Sigmoid colon (tissue), 7 donors: ENCODE measurements at places on chromosomes 4 and X.

DNA sequence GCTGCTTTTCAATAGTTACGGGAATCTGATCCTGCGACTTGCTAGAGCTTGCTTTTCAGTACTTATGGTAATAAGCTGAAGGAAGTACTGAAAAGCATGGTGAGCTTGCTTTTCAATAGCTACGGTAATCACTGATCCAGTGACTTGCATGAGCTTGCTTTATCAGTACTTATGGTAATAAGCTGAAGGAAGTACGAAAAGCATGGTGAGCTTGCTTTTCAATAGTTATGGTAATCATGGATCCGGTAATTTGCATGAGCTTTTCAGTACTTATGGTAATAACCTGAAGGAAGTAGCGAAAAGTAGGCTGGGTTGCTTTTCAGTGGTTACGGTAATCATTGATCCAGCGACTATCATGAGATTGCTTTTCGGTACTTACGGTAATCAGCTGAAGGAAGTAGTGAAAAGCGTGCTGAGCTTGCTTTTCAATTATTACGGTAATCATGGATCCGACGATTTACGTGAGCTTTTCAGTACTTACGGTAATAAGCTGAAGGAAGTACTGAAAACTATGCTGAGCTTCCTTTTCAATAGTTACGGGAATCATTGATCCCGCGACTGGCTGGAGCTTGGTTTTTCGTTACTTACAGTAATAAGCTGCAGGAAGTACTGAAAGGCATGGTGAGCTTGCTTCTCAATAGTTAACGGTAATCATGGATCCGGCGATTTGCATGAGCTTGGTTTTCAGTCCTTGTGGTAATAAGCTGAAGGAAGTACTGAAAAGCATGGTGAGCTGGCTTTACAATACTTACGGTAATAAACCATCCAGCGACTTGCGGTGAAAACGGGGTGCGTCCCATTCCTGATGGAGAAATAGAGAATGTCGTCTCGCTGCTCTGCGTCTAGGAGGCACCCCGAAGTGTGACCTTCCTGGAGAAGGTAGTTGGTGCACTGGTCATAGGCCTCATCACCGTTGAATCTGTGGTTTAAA, 6.5 kb downstream of the CRLF2 start:
- peak; percentile 13 for DNase-seq

- no peak for DNase-seq
These were observed 10.2 kb upstream of the SFRP2 start for GRCh38 chr4:153798901-153799693.

DNA sequence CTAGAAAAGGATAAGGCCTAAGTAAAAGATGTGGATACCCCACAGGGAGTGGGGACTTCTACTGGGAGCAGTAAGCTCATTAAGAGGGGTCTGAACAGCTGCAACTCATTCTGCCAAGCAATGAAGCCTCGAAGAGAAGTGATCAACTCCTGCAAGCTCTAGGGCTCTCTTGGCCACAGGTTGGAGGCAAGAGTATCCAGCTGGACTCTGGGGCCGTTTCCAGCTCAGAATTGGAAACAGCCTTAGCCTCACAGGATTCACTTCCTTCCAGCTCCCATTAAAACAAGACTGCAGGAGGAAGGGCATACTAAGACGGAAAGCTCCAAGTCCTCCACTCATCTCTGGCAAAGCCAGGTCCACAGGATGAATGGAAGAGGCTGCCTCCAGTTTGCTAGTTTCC, 126.3 kb downstream of the ATG4A start:
- DNase-seq: no peak

- DNase-seq: no peak
These were observed 3.4 kb downstream of the UGT2A1 start for GRCh38 chr4:69649629-69650028.

DNA sequence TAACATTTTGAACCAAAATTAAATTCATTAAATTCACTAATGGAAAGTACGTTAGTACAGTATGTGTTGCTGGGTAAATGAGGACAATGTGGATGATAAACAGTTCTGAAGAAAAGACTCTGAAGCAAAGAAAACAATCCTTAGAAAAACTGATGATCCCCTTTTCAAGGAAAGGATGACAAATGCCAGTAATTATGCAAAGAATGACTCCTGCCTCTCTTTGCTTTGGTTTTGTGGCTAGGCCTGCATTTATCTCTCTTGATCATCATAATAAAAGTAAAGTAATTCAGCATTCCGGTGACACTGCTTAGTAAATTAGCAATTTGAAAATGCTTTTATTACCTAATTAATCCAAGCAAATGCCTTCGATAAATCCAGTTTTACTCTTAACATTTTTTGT, 652.2 kb upstream of the DIPK2B start:
- no peak for DNase-seq

DNA sequence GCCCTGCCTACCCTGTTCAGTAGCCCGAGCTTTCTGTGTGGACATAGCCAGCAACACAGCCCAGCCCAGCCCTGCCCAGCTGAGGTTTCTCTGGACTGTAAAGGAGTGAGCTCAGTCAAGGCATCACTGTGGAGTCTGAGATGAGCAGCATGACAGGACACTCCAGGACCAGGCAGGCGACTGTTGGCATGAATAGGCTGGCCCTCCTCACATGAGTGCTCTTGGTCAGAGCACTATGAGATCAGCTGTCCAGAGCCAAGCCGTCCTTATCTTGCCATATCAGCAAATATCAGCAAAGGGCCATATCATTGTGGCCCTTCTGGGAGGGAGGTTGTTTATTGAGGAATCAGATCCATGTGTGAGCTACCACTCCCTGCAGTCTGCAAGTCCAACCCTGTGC, 30.9 kb downstream of the REELD1 start:
- DNase-seq: no peak

DNA sequence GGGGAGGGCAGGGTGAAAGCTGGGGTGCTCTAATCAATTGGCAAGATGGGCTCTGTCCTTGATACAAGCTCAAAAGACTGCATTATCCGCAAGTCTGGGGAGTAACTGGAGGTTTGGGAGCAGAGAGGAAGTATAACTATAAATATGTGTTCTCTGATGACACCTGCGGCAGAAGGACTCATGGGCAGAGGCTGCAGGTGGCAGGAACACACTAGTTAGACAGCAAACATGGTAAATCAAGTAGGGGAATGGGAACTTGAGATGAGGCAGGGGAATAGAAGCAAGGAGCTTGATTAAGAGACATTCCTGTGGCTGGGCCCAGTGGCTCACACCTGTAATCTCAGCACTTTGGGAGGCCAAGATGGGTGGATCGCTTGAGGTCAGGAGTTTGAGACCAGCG, 30.3 kb downstream of the SH3KBP1 start:
- no peak for DNase-seq

- DNase-seq: no peak
These were observed 30.5 kb upstream of the NSG1 start for GRCh38 chr4:4356106-4357041.

GRCh38 chr4:81512001-81512756, 40.5 kb upstream of the RASGEF1B start:
- DNase-seq: no peak

DNA sequence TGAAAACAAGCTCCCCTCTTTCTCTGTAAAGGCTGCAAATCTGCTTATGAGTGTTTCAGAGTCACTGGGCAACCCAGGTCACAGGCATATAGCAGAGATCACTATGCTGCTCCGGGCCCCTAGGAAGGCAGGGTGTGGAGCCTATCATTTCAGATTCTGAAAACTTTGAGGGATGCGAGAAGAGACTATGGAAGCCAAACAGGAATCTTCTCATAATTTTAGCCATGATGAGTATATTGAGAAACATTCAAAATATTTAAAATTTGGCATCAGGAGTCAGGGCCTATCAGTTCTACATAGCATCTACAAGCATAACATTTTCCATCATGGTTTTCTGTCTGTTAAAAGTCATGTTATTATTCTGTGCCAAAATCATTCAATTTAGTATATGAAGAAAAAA, 61.7 kb upstream of the ATXN3L start:
- no peak for DNase-seq

DNA sequence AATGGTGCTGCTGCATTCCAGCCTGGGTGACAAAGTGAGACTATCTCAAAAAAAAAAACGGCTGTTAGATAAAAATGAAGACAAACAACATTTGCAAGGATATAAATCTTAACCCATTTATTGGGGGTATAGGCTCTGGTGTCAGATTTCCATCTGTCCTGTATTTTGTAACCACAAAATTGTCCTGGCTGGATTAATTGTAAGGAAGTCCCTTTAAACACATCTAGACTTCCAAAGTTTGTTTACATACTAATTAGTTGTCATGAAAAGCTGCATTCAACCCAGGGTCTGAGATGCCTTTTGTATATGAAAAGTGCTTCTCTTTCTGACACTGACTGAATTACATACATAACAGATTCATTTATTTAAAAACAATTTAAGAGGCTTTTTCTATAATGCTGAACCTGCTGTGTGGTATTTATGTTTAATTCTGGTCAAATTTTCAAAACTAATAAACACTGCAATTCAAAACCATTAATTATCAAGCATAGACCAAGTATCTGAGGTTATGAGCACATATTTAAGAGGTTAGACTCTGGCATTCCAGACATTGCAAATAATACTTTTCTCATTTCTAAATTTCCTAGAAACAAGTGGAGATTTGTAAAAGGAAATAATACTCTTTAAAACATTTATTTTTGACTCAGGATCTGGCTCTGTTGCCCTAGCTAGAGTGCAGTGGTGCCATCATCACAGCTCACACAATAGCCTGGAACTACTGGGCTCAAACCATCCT, 17.5 kb upstream of the UGDH start:
- DNase-seq: no peak

- DNase-seq: peak; percentile 73
These were observed 1.1 kb downstream of the RNF150 start for GRCh38 chr4:141132072-141132708.

DNA sequence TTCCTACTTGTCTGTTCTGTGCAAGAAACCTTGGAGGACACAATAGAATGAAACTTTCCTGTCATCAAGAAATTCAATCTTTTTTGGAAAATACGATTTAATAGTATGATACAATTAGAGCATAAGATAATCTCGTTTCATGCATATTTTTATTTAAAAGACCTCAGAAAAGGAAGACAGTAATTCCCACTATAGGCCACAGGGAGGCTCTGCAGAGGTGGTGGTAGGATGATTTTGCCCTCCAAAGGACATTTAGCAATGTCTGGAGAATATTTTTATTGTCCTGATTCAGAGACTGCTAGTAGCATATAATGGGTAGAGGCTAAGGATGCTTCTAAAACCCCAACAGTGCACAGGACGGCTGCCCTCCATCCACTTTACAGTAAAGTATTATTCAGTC, 68.7 kb downstream of the PAK3 start:
- DNase-seq: no peak

DNA sequence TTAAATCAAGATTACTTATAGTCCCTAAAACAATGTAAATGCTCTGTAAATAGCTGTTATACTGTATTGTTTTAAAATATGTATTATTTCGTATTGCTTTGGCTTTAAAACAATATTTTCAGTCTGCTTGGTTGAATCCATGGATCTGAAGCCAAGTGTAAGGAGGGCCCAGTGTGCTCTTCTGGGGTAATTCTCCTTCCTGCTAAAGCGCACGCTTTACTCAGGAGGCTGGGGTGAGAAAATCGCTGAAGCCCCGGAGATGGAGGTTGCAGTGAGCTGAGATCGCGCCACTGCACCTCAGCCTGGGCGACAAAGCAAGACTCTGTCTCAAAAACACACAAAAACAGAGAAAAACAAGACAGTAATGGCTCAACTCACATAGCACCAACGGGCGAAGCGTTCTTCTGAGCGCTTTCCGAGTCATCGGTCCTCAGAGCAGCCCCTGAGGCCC, 391 bp upstream of the IDUA start:
- no peak for DNase-seq

DNA sequence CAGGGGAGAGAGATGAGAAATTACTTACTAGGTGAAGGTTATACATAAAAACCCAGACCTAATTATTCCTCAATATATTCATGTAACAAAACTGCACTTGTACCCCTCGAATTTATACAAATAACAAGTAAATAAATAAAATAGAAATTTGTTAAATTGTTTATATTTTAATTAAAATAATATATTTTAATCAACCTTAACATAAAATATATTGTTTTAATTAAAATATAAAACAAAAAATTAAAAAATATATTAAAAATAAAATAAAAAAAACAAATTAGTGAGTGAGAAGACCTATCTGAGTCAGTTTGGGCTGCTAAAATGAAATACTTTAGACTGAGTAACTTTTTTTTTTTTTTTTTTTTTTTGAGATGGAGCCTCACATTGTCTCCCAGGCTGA, 87.4 kb upstream of the PCDH7 start:
- no peak for DNase-seq

- peak; percentile 35 for DNase-seq
These were observed 68.6 kb downstream of the RGS12 start for GRCh38 chr4:3361406-3361805.

GRCh38 chrX:6885909-6886308, 261.6 kb upstream of the STS start:
- DNase-seq: no peak

DNA sequence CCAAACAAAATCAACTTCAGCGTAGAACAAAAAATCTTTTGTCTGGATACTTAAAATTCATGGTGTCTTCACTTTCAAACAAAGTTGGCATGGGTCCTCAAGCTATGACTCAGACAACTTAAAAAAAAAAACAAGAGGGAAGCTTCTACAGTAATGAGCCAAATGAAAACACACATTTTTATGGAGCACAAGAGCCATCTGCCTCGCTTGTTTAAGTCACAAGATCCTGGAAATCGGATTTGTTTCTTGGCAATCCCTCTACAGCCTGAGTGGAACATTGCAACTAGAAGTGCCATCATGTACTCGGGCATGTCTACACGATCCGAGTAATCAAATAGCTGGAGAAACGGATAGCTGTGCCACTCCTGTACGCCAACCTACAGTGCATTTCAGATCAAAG, 22.6 kb downstream of the LAMP2 start:
- DNase-seq: no peak

DNA sequence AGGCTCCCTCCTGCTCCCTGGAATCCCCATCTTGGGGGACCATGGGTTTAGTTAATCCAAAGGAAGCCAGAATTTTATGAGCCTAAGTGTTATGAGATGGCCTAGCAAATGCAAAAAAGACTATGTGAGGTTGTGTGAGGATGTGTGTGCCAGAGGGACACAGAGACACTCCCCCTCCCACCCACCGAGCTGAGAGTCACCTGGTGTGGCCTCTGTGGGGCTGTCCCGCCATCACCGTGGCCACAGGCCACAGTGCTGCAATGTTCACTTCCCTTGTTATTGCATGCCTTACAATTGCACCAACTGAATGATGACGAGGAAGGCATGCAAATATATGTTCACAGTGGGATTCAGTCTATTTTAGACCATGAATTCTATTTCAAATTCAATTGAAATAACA, 601 bp upstream of the FGFBP2 start:
- no peak for DNase-seq

GRCh38 chrX:153878969-153879653, 6.9 kb downstream of the L1CAM start:
- DNase-seq: no peak

DNA sequence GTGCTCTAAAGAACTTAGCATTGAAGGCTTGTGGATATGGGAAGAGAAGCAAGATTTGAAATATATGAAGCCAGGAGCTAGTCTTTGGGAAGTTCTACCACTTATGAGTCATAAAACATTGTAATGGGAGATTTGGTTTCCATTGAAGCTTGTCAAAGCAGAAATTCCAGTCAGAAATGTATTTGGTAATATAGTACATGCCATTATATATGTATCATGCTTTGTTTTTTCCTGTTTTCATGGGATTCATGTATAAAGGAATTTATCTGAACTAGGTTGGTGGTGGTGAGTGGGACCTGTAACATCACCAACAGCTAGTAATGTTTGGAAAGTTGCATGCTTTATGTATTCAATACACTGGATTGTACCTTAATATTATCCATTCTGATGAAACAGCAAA, 14.6 kb upstream of the DCAF8L2 start:
- no peak for DNase-seq
